ENCODE measurements at places on chromosomes 7 and 10.
A peak's percentile ranks its signal among the peaks of the same experiment; 100 is the strongest.

GRCh38 chr10:130215931-130216231 is 79.7 kb downstream of the GLRX3 start:
- DNase-seq: no peak

- DNase-seq: no peak
Measured at GRCh38 chr10:86203162-86203905, 163.3 kb downstream of the GRID1 start.

GRCh38 chr7:122803323-122803722 is 82.9 kb downstream of the CADPS2 start:
- no peak for DNase-seq

GRCh38 chr7:41437257-41438196 is 265.4 kb downstream of the INHBA start:
- no peak for DNase-seq

DNA sequence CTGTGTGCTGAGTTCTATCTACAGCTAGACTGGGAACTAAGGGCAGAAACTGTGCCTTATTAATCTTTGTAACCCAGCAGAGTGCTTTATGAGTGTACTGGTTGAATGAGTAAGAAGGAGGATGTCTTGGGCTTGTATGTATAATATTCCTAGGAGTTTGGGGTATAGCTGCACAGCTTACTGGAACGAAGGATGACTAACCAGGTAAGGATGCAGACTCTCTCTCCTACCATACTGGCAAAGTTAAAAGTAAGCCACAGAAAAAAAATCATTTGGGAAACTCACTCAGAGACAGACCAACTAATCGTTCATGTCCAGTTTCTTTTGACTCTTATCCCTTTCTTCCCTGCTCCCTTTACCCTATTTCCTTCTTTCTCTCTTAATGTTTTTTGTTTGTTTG is 1.4 kb upstream of the DHTKD1 start:
- peak; percentile 54 for DNase-seq

DNA sequence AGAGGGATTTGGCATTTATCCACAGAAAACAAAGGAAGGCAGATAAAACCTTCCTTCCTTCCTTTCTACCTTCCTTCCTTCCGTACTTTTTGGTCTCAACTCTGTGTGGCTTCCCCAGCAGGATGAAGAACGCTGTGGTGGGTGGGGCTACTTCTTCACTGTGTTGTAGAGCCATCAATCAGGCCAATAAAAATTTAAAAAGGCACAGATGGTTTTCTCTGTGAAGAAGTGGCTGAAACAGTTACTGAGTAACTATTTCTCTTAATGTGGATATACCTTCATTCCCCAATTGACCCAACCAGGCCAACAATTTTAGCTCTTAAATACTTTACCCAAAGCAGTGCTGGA is 75.8 kb downstream of the ZNF92 start:
- DNase-seq: no peak

GRCh38 chr10:13706604-13707003 is 119.8 kb downstream of the PRPF18 start:
- DNase-seq: no peak

Measured in AG04449 (cell line).